ENCODE measurements at places on chromosomes 7 and 10. TPM values are rescaled to one million over a fixed set of nuclear protein-coding genes. Genes with fewer than 3 reads are reported as not detected.
A peak's percentile ranks its signal among the peaks of the same experiment; 100 is the strongest.

ARHGAP22 gene
- polyA plus RNA-seq = 4.0 TPM

MAGI2 gene
- polyA plus RNA-seq = 0.92 TPM

USP54 gene
- polyA plus RNA-seq = 11.1 TPM

UNC5B gene
- 2.0 TPM for polyA plus RNA-seq

SEMA3D gene
- polyA plus RNA-seq = 2.4 TPM

PDE1C gene
- 4.1 TPM for polyA plus RNA-seq

C10orf53 gene
- not detected for polyA plus RNA-seq

PRPS1L1 gene
- not detected for polyA plus RNA-seq

SOSTDC1 gene
- 0.90 TPM for polyA plus RNA-seq

- no peak for DNase-seq
Measured at GRCh38 chr10:59839576-59839975, 66.8 kb downstream of the CCDC6 start.

DNA sequence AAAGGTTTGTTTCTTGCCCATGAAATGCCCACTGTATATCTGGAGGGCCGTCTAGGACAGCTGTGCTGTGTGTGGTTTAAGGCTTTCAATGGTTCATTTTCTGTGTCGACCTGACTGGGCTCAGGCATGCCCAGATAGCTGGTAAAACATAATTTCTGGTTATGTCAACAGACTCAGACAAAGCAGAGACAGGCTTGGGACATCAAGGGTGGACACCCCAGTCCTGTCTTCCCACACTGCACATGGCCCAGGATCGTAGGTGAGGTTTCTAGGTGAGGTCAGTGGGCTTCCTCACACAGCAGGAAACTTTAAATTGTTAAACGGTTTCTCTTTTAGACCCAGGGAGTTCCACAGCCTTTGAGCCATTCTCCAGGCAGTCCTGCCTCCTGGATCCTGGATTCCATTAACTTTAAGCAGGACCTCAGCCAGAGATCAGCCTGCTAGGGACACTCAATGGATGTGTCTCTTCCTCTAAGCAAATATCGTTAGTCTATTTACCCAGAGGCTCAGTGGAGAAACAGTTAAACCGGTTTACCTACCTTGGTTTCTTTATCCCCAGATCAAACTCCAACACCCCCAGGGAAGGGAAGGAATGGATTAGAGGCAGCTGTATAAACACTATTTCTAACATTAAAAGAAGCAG, 66.4 kb downstream of the ST8SIA6 start:
- no peak for DNase-seq

DNA sequence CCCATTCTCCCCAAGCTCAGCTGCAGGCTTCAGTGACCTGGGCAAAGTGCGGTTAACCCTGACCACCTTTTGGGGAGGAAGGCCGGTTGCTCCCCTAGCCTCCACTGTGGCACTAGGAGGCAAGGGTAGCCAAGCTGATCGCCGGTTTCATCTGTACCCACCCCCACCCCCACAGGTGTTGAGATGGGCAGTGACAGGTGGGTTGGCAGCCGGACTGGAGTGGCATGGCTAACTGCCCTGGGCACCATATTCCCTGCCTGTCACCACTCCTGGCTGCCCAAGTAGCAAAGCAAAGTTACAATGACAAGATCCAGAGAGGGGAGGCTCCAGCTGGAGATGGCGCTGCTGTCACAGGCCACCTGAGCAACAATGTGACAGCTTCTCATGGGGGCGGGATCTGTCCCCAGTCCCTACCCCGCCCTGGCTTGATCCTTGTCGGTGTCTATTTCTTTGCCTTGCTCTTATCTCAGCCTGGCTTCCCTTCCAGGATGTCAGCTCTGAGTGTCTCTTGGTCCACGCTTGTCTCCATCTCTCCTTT, 27.0 kb upstream of the BMS1 start:
- DNase-seq = no peak

DNA sequence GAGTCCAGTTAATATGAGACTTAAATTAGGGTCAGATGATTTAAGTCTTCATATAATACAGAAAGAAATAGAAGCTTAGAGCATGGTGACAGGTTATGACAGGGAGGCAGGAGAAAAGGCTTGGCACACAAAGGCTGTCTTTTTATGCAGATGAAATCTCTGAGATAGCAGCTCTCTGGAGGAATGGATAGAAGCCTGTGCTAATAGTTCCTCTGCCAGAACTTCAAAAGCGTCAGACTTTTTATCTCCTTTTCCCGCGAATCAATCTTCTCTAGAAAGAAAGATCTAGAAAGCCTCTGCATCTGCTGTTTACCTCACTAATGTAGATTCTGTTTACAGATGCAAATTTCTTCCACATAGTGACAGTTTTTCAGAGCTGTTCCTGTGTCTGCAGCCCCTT, 1106.2 kb downstream of the XPNPEP1 start:
- DNase-seq = no peak

DNA sequence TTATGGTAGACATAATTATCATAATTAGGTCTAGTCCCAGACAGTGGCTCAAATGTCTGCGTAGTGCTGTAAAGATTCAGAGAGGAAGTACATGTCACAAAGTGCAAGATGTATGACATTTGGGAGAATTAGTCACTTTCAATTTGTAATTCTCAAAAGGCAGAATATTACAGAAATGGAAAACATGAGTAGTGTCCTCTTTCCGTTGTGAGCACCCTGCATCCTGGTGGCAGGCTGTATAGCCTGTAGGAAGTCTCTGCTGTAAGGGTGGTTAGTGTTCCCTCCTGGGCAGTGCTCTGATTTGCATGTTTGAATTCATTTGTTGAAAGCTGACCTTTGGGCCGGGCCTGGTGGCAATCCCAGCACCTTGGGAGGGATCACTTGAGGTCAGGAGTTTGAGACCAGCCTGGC, 17.0 kb downstream of the CDK14 start:
- no peak for DNase-seq

GRCh38 chr10:2882628-2883027, 184.7 kb upstream of the PFKP start:
- no peak for DNase-seq

DNA sequence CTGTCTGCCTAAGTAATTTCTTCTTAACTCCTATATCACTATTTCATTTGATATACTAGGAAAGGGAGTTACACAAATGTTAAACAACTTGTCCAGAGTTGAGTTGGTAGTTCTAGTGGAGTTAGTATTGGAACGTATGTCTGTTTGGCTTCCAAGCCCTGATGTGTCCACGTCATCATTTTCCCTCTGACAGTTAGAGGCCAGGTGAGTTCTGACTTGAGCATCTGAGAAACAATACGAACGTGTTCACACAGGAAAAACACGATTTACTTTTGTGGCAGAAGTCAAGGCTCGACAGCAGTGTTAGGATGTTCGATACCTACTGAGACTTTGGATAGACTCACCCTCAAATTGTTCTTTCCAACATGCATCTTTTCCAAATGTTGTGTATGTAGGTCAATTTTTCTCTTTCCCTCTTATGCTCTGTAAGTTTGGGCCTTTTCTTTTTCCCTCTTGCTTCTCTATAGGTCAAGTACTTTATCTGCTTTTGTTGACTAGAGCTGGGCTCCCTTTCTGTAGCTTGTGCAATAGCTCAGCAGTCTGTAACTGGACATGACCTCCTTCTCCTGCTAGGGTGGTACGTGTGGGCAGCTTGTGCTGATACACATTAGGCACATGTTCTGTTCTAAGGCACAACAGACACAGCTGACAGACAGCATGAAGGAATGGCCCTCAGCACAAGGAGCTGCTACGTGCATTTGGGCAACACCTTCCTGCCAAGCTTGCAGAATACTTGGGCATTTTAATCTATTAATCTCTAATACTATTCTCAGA, 222.9 kb downstream of the PTEN start:
- no peak for DNase-seq

DNA sequence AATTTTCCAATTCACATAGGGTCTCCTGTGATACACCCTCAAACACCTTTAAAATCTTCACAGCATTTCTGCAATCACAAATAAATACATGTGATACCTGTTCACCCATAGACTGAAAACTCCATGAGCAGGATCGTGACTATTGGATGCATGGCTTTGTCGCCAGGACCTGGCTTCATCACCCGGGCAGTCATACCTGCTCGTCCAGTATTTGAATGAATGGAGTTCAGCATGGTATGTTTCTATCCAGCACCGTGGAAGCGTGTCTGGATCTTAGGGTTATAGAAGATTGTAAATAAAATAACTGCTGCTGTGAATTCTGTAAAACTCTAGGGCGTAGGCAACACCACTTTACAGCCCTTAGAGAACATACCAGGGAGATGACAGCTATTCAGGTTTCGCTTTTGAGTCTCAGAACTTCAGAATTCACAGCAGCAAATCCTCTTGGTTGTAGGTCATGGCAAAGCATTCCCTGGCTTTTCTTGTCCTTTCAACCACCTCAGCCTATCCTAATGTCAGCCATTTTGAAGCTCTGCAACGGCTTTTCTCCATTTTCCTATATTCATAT, 47.4 kb upstream of the USP6NL start:
- DNase-seq = no peak

DNA sequence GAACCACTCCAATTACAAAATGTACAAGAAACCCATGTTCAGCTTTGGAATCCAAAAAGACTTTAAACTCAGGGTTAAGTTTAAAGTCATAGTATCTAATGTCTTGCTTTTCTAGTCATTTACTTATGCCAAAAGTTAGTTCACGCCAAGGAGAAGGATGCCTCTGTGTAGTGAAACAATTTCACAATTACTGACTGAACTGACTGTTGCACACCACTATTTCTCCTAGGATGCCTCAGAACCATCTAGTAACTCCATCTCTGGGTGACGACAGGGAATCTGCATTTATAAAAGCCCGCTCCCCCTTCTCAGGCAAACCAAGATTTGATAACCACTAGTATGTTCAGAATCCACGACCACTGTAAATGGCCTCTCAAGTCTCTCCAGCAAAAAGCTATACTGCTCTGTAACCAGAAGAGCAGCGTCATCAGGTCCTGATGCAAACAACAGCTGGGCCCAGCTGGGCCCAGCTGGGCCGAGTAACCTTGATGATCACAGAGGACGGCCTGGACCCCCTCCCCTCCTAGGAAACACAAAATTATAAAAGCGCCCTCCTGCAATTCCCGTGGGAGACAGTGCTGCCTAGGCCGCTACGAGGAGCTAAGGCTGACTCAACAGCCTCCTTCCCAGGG, 680 bp upstream of the ADO start:
- DNase-seq = no peak

GRCh38 chr7:112238852-112239610, 32.5 kb downstream of the ZNF277 start:
- DNase-seq = no peak

GRCh38 chr10:620417-620816, 69.1 kb downstream of the DIP2C start:
- no peak for DNase-seq

DNA sequence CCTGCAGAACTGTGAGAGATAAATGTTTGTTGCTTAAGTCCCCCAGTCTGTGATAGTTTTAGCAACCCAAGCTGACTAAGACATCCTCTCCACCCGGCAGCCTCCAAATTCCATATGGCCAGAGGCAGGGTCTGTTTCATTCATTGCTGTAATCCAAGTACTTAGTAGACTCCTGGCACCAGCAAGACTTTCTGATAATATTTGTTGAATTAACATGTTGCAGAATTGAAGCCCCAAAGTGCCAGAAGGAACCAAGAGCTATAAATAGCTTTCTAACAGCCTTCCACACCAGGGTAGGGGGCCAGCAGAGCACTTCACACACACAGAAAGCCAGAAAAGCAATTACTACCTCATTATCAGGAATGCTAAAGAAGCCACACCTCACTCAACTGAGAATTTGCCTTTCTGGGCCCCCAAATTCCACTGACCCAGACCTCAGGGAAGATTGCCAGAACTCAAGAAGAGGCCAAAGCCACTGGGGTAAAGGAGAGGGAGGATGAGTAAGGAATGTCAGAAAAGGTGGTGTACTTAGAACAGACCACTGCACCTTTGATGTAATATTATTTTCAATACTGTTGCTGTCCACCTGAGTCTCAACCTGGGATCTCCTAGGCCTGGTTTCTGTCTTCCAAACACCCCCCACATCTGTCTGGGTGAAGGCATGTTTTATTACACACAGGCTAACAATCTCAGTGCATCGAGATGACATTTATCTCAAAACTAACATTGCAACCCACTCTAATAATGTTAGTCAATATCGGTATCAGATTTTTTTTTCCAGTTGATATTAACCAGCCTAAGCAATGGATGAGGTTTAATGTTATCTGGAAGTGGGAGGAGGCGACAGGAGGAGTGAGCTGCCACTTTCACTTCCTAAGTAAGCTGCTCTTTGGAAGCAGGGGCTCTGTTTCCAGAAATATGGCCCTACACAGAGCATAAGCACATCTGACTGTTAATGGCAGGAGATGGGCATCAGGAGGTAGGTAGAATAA, 5.5 kb downstream of the NOD1 start:
- DNase-seq = no peak

GRCh38 chr10:22310928-22311327, 5.3 kb upstream of the COMMD3 start:
- no peak for DNase-seq

DNA sequence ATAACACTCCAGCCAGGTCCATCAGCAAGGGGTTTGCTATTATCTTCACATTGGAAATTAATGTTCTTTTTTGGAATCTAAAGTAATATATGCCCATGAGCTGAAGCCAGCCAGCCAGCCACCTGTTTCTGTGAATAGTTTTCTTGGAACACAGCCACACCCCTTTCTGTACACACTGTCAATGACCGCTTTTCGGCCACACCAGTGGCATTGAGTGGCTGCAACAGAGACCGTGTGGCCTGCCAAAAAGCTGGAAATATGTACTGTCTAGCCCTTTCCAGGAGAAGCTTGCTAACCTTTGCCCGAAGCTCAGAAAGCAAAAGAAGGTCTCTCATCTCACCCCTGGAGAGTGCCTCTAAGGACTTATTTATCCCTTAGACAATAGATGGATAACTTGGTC, 98.5 kb upstream of the NPS start:
- no peak for DNase-seq

DNA sequence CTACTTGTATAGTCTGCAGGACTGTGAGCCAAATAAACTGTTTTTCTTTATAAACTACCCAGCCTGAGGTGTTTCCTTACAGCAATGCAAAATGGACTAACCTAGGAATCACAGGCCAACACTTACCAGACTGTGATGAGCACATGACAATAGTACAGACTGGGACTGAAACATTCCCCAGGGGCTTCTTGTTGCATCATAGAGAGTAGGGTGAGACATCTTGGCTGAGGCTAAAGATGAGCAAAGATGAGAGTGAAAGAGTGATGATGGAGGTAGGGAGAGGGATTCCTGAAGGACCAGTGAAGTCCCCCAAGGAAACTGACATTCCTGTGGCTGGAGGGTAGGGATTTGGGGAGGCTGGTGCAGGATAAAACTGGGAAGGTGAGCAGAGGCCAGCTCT, 194.4 kb downstream of the TPST1 start:
- no peak for DNase-seq

GRCh38 chr10:21292763-21293517, 232.5 kb downstream of the SKIDA1 start:
- DNase-seq = peak; percentile 85

DNA sequence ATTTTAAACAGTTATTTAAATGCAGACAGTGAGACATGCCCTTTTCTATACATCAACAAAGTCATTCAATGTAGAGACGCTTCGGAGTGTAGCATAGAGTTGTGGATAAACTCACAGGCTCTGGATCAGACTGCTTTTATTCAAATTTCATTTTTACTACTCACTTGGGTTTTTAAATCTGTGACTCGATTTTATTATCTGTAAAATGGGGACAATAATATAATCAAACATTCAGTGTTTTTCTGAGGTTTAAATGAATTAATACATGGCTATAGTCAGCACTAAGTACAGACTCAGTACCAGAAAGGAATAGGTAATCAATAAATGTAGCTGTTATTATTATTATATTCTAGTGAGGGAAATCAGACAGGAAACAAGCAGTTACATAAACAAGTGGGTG, 43.4 kb downstream of the THSD7A start:
- no peak for DNase-seq

All from stomach (tissue), 19 donors.